ENCODE measurements at places on chromosomes 3 and 15. TPM values are rescaled to one million over a fixed set of nuclear protein-coding genes. Genes with fewer than 3 reads are reported as not detected.

Gene NDN
- total RNA-seq, result 115 TPM

Gene CADPS
- total RNA-seq, result not detected

DNA sequence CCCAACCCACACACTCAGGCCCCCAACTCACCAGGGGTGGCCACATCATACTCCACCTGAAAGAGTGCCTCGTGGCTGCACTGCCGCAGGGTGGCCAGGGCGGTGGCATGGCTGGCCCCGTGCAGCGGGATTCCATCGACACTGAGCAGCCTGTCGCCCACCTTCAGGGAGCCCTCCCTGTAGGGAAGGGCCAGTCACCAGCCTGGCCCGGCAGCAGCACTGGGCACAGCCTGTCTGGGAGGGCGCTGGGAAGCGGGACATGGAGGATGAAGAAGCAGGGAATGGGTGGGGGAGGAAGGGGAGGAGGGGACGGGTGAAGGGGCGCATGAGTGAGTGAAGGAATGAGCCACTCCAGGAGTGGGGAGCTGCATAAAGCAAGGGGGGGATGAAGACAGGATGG is 18.5 kb downstream of the GRIP2 start:
- no peak for DNase-seq

GRCh38 chr3:132549890-132550578 is 47.0 kb upstream of the ACKR4 start:
- DNase-seq, result no peak
